ENCODE measurements at places on chromosomes 3 and 15.

DNA sequence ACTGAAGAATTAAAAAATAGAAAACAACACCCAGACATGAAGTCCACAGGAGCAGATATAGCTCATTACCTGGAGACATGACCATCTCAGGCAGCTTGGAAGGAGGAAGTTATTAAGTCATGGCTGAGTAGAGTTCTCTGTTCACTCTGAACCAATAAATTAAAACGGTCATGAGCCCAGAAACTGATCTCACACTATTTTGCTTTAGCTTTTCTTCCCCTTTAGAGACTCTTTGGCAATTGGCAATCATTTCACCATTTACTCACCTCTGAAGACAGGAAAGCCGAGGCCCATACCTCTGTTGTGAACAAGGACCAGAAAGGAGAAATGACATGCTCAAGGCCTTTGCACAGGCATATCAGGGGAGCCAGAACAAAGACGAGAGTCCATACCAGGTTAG lies 26.6 kb downstream of the CLDN18 start:
- no peak for DNase-seq

DNA sequence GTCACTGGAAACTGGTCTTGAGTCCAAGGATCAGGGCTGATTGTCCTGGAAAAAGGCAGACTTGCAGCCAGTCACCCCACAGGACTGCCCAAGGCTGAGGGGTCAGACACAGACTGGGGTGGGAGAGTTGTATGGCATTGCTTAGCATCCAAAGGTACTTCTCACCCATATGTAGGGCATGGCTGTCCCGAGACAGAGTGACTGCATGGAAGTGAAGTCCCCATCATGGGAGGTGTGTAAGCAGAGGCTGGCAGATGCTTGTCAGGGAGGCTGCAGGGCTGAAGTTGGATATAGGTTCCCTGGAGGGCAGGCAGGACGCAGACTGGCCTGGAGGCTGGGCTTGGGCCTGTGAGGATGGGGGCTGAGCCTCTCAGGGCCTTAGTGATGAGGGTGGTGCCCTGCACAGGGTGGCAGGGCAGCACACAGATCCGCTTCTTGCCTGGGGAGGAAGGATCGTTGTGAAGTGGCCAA lies 31.1 kb downstream of the PSTPIP1 start:
- no peak for DNase-seq

GRCh38 chr15:48703544-48703943 lies 58.0 kb upstream of the FBN1 start:
- DNase-seq = no peak

GRCh38 chr3:55169608-55170072 lies 241.8 kb upstream of the LRTM1 start:
- no peak for DNase-seq

DNA sequence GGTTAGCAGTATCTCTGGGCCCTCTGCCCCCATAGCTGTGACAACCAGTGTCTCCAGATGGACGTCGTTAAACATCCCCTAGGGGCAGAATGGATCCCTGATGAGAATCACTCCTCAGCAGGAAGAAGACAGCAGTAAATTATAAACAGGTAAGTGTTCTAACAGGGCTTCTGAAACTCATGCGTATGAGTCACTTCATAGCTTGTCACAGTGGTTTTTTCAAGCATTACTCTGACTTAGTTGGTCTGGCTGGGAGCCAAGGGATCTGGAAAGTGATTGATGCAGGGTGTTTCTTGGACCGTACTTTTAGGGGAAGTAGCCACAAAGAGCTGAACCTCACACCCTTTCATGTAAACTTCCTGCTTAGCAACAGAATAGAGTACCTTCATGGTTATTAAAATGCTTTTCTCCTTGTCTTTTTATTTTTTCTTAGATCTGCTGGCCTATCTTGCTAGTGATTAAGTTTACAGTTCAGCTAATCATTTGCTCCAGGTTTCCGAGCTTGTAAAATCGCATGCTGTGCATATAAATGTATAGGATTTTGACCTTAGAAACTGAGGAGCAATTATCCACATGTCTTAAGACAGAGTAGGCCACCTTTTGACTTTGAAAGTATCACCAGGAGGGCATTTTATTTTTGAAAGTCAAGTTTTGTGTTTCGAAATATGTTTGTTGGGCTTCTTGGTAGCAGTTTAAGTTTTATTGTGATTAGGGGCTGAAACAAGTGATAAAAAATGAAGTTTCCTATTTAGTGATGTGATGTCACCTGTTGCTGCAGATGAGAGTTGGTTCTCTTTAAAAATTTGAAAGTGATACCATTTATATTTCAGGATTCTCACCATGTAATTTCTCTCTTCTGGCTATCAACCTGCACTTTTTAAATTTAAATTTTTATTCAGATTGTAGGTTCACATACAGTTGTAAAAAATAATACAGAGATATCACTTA lies 333.9 kb downstream of the PTPRG start:
- peak; percentile 91 for DNase-seq
